LNCaP clone FGC (cell line): ENCODE measurements at places on chromosomes 2 and 18.

DNA sequence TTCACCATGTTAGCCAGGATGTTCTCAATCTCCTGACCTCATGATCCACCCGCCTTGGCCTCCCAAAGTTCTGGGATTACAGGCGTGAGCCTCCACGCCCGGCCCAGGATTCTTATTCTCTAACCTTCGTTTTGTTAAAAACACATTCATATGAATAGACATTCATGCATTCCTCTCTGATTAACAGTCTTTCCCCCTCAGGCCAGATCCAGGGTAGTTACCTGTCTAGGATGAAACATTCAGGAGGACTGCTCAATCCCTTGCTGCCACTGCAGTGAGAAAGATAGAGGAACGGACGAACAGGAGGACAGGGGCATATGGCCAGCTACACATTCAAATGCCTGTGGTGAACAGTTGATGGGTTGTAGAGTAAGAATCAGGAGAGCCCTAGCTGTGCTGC, 39.6 kb upstream of the EPC2 start:
- DNase-seq = no peak

GRCh38 chr2:237667893-237668292, 40.5 kb downstream of the LRRFIP1 start:
- no peak for DNase-seq

- no peak for DNase-seq
Measured at GRCh38 chr2:225002656-225003045, 39.6 kb downstream of the DOCK10 start.

GRCh38 chr2:54318821-54319220, 62.8 kb upstream of the TSPYL6 start:
- no peak for DNase-seq

- no peak for DNase-seq
Measured at GRCh38 chr2:191023235-191023679, 9.3 kb upstream of the STAT1 start.

- DNase-seq = no peak
Measured at GRCh38 chr2:154226931-154227330, 355.2 kb downstream of the GALNT13 start.

DNA sequence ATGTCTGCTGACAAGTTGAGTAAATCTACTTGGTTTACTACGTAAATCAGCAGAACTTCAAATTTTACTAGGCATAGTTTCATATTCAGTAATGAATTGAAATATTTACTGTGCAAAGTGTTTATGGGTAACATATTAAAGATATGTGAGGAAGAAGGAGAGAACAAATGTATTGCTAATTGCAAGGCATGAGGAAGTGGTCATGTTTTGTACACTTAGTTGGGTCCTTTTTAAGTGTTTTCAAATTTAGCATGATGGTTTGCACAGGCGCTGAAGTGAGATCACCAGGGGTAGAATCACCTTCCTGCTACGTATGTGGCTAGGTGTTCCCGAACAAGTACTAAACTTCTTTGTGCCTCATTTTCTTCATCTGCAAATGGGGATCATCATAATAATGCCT, 1534.4 kb downstream of the LRP1B start:
- no peak for DNase-seq

DNA sequence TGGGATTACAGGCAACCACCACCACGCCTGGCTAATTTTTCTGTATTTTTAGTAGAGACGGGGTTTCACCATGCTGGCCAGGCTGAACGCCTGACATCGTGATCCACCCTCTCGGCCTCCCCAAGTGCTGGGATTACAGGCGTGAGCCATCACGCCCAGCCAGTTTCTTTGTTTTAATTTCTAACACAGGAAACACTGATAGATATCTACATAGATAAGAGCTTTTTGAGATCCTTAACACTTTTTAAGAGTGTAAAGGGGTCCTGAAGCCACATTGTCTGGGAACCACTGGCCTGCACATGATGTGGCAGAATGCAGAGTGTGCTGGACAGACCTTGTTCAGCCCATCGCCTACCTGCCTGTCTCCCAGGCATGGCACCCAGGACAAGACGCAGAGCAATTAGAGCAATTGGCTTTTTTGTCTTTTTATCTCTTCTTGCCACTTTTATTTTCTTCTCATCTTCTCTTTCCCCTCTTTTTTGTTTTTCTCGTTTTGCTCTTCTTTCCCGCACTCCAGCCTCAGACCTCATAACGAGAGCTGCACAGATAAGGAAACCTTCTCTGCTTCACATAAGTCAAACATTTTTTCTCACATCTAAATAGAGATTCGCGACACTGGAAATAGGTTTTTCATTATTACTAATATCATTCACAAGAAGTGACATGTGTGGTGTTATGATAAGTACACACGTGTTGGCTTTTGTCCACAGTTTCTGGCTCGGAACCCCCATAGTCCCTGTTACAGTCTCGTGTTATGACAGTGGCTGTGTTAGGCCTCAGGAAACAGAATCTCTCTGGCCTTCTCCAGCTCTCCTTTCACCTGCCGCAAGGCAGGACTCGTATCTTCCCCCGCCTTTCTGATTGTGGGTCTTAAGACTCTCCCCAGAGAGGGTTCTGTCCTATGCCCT, 25.2 kb upstream of the GPR55 start:
- DNase-seq = no peak

- no peak for DNase-seq
Measured at GRCh38 chr2:17643031-17643615, 102.6 kb downstream of the VSNL1 start.

DNA sequence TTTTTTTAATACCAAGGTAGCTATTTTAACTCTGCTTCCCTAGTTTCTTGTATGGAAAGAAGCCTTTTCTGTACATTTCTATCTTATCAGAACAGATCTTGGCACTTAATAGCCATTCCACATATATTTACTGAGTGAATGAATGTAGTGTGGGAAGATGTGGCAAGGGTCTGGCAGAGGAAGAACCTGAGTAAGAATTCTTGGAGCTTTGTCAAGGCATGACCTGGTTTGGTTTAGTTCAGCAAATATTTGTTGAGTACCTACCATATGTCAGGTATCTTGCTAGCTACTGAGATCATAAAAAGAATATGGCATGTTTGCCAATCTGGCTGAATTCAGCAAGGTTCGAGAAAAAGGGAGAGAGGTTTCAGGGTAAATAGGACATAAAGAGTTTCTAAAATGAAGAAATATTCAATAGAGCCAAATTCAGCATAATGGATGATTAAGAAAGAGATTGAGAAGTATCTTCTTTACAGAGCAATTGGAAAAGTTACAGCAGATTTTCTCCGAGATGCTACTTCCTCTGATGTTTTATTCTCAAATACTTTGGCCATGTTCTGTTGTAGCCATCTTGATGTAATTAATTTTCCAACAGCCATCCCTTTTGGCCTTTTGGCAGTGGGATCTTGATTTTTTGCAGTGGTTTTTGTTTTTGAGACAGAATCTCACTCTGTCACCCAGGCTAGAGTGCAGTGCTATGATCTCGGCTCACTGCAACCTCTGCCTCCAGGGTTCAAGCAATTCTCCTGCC, 21.7 kb upstream of the MEP1B start:
- DNase-seq = peak; percentile 84

- DNase-seq = no peak
Measured at GRCh38 chr18:59547581-59548182, 149.5 kb downstream of the CCBE1 start.
